HuH-7 (cell line): ENCODE measurements at places on chromosomes 11 and 22.

GRCh38 chr11:78607696-78608095 is 33.0 kb upstream of the NARS2 start:
- no peak for DNase-seq

GRCh38 chr22:46739094-46739870 is 1.2 kb upstream of the CERK start:
- DNase-seq = peak; percentile 71

- no peak for DNase-seq
Observed at GRCh38 chr11:14546672-14547071, 26.5 kb upstream of the PSMA1 start.

GRCh38 chr11:95792200-95792599 is 1.9 kb downstream of the CEP57 start:
- no peak for DNase-seq

GRCh38 chr11:47185305-47186075 is 744 bp downstream of the PACSIN3 start:
- DNase-seq = peak; percentile 57

DNA sequence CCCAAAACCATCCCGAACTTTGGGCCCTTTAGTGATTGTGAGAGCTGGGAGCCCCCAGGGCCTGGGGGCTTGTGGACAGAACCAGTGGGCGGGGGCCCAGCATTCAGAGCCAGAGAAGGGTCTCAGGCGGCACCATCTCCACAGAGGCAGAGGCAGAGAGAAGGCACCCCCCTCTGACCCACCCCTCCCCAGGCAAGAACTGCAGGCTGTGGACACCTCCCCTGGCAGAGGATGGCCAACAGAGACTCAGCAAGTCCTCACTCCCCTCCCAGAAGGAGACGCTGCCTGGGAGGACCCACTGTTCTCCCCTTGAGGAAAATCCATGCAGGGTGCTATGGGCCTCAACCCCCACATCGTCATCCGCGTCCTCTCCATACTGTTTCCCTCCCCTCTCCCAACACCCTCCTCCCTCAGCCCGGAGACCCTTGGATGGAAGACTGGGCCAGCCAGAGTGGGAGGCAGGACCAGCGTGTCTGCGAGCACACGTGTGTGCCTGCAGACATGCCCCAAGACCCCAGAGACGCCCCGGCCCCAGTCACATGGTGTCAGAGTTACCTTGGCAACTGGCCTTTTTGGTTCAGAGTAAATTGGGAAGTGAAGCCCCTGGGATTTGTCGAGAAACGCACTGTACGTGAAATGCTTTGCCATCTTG is 42.6 kb downstream of the KCNC1 start:
- DNase-seq = no peak

GRCh38 chr22:23102776-23103175 is 32.5 kb downstream of the GNAZ start:
- no peak for DNase-seq

DNA sequence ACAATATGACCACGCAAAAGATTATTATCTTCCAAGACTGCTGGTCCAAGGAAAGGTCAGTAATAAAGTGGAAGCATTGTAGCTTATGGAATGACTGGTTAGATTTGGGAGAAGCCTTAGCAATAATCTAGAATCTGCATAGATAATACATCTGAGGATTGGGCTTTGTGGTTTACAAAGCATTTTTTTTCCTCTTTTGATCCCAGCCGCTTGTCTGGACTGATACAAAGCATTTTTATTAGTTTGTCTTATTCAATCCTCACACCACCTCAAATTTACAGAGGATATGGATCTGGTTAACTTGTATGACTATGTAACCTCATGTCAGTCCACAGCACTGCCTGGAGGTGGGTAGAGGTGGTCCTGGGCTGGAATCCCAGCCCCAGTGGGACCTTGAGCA is 990 bp upstream of the THRSP start:
- no peak for DNase-seq

DNA sequence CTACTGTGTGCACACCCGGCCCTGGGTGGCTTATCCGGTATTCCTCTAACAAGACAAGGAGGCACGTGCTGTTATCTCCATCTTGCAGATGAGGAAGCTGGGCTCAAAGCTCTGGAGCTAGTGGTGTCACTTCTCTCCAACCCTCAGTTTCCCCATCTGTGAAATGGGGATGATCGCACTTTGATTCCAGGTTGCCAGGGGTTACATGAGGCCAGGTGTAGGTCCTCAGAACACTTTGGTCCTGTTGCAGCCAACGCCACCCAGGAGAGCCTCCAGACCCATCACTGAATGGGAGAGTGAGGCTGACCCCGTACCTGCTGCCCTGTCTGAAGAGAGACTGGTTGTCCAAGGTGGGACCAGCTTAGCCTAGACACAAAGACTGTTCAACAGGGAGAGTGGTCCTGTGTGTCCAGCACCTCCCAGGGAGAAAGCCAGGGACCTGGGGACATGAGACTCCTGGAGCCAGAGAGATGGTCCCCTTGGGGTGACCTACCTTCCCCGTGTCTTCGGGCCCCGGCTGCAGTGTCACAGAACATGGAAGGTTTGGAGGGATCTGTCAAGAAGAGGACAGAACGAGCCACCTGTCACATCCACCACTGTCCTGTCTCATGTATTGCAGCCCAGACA is 41.0 kb downstream of the TPBGL start:
- no peak for DNase-seq

DNA sequence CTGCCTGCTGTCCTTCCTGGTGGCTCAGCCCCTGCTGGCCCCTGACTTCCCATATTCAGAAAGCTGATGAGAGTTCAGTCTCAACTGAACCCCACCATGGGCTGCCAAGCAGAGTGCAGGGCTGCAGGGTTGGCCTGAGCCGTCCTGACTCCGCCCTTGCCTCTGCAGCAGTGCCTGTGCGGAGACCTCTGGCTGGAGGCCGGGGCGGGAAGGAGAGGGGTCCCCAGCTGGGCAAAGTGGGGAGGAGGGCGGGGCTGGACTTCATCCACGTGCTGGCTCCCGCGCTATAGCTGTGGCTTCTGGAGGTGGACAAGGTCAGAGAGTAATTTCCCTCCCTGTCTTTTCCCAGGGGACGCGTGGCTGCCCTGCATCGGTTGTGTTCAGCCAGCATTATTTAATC is 13.6 kb downstream of the GLB1L3 start:
- DNase-seq = no peak

- no peak for DNase-seq
Observed at GRCh38 chr11:123145220-123145619, 49.8 kb downstream of the CLMP start.

DNA sequence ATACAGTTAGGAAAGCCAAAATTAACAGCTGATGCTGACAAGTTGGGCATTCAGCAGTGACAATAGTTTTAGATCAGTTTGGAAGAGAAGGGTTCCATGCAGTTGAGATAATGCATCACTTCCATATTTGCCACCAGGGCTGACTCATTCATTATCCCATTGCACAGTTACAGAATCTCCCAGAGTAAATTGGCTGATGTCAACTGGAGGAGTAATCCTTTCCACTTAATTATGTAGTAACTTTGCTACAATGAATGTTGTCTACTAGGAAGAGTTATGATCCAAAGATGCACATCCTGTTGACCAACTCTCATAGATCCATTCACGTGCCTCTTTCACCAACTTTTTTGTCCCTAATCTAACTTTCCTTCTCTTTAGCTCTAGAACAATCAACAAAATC is 123.3 kb upstream of the LUZP2 start:
- DNase-seq = no peak

DNA sequence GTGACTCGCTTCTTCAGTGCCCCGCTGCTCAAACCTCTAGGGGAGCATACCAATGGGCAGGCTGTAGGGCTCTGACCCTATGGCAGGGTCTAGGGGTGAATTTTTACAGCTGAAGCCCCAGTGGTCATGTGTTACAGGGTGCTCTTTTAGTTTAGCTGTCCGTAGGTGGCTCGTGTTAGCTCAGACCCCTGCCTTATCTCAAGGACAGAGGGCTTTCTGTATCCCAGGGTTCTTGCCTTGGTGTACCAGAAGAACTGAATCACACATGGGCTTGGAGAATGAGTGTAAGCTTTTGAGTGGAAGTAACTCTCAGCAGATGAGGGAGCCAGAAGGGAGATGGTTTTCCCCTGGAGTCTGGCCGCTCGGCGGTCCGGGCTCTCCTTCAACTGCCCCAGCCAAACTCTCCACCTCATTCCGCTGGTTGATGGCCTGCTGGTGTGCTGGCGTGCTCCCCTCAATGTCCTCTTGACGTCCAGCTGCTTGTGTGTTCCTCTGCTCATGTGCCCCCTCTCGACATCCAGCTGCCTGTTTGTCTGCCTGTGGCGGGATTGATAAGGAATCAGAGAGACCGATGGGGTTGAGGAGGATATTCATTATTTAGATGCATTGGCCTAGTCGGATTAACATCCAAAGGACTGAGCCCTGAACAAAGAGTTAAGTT is 37.5 kb downstream of the BIRC2 start:
- DNase-seq = no peak

- no peak for DNase-seq
Observed at GRCh38 chr22:43326331-43327156, 16.6 kb downstream of the SCUBE1 start.

- DNase-seq = no peak
Observed at GRCh38 chr11:112121981-112122615, 35.4 kb downstream of the SDHD start.

- DNase-seq = no peak
Observed at GRCh38 chr11:6735306-6735705, 36.5 kb downstream of the OR2AG2 start.

DNA sequence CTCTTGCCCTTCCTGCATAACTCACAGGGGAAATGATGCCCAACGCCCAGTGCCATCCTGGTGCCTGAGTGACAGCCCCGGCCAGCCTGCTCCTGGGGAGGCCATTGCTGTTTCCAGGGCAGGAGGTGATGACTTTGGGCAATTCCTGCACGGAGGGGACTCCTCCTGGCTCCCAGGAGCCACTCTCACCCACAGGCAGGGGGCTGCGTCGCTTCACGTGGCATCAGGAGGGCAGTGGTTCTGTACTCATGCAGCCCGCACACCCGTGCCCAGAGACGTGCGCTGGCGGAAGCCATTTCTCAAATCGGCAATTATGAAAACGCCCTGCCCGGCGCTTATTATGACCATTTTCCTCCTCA is 272.3 kb downstream of the CTTN start:
- no peak for DNase-seq

GRCh38 chr22:27391092-27391770 is 410.3 kb downstream of the MN1 start:
- no peak for DNase-seq

DNA sequence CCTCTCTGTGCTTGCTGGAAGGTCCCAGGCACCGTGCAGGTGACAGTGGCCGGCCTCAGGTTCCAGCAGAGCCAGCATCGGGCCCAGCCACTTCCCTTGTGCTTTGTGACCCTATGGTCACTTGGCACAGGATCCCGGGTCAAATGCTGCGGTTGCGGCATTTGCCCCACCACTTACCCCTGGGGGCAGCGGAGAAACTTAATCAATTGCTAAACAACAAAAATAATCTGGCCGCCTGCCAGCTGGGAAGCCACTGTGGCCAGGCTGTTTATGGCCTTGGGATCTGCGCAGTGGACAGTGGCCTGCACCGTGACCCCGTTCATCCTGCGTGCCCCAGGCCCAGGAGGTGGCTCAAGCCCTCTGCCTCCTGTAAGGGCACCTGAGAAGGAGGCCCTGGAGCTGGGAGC is 65.0 kb downstream of the LRP5 start:
- no peak for DNase-seq

- no peak for DNase-seq
Observed at GRCh38 chr11:87778357-87778756, 396.9 kb downstream of the RAB38 start.

DNA sequence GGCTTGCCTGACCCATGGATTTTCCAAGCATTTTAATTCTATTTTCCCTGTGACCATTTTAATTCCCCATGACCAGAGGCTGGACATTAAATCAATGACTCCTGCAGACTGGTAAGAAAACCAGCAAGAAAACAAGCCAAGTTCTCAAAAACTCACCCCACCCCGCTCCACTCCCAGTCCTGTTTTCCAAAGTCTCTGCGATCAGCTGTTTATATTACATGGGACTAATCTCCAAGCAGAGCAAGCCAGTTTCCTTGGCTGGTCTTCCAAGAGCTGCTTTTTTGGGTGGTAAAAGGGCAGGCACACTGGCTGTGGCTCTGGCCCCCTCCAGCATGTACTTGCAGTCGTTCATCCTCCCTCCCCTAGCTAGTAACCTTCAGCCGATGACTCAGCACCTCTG is 97.9 kb downstream of the RRAS2 start:
- DNase-seq = no peak

- DNase-seq = no peak
Observed at GRCh38 chr11:103586756-103587155, 449.7 kb upstream of the DDI1 start.

DNA sequence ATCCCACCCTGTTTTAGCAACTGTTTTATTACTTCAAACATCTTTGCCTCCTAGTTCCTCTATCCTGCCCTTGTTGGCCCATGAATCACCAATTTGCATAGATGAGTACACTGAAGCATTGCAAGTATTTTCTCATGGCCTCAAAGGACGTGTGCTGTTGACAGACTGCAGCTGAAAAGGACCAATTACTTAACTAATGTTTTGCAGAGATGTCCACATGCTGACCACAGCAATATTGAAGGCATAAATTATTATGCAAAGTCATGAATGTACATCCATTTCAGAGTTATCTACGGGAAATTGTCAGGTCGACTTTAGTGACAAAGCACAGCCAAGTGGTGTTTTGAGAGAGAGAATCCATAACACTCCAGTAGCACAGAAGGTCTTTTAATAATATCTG is 64.8 kb downstream of the CADM1 start:
- no peak for DNase-seq

- no peak for DNase-seq
Observed at GRCh38 chr11:7910286-7910788, 20.7 kb downstream of the OR10A6 start.

DNA sequence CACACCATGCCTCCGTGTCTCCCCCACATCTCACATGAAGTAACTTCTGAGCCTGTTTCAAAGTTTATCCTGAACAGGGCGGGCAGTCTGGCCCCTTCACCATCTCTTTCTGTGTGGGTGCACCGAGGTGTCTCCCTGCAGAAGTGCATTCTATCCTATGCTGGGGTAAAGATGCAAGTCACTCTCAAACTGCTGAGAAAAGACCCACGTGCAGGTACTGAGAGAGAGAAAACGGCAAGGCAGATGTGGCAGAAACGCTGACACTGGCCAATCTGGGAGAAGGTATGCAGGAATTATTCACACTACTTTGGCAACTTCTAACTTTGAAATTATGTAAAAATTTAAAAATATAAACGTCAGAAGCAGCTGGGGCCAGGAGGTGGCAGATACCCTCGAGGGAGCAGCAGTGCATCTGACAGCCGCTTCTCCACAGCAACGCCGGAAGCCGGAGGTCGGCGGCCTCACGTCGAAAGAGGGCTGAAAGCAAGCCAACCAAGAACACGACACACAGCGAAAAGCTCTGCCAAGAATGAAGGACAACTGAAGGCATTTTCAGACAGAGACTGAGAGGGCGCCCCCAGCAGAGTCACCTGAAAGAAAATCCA is 34.2 kb upstream of the MOB2 start:
- no peak for DNase-seq
